Hematopoietic multipotent progenitor cell treated with erythropoietin and hydrocortisone succinate and interleukin-3 and kit ligand, for 6 days (in vitro differentiated cells): ENCODE measurements at places on chromosomes 12 and 14.

DNA sequence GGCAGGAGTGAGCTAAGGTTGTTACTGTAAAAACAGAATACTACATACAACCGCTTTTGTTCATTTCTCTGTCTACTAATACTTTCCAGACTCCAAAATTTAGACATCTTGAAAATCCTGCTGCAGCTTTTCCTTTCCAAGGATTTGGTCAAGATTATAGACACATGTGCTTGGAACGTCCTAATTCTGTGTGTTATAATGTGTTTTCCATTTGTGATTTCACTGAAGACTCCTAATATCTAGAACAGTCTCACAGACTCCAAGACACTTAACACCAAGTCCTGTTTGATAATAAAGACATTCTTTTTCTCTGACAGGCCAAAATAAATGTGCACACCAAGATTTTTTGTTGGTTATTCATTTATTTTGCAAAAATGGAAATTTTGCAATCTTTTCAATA is 41.8 kb upstream of the TMTC2 start:
- no peak for DNase-seq

DNA sequence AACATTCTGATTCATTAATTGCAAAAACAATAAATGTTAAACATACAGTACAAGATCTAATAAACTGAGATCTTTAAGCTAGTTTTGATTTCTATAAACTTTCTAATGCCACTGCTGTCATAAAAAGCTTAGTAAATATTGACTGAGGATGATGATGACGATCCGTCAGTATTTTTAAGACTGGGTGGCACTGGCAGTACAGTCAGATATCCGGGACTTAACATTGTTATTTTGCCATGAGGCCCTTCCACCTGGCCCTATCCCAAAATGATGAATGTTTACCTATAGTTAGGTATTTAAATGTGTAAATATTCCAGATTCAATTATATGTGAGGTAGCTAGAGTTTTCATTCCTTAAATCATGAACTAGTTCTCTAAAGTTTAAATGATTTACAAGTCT is 158.5 kb downstream of the FOXA1 start:
- DNase-seq = no peak

GRCh38 chr12:71562676-71563595 is 100.7 kb downstream of the ZFC3H1 start:
- DNase-seq = no peak

- no peak for DNase-seq
These were observed 67.5 kb upstream of the PRIMA1 start for GRCh38 chr14:93855737-93856136.

DNA sequence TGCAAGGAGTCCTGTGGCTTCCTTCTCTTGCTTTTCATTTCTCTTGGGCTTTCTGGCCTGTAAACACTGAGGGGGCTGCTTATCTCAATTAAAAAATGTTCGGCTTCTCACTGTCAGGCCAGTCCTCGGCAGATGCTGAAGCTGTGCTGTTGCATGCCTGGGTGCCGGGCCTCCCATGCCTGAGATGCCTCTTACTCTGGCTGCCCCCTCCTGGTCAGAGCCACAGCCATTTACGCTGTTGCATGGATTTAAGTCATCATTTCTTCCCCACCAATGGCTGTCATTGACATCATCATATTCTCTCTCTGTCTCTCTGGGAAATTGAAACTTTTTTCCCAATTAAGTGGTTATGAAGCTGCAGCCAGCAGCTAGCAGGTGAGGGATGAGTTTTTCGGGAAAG is 53.7 kb downstream of the FOXN4 start:
- peak; percentile 12 for DNase-seq
